ENCODE measurements at places on chromosomes 3 and 15. TPM values are rescaled to one million over a fixed set of nuclear protein-coding genes. Genes with fewer than 3 reads are reported as not detected.

DNA sequence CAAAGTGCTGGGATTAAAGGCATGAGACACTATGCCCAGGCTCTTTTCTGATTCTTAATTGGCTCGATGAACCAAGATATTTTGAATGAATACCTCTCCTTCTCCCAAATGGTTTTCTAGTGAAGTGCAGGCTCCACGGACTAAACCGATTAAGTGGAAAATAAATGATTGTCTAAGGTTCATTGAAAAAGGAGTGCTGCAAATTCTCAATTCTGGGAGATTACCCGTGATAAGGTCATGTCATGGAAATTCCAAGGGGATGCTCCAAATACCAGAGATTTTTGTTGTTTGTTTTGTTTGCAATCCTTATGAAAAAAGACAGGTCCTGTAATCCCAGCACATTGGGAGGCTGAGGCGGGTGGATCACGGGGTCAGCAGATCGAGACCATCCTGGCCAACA, 406.9 kb upstream of the TBL1XR1 start:
- H3K4me3 ChIP-seq = no peak overlapping the region
- no peaks in the 10 kb centered on the region for H3K27me3 ChIP-seq
- peaks cover 57% of the 10 kb centered on the region for H3K4me1 ChIP-seq
- peak overlapping the region; percentile 71 for H3K27ac ChIP-seq

DNA sequence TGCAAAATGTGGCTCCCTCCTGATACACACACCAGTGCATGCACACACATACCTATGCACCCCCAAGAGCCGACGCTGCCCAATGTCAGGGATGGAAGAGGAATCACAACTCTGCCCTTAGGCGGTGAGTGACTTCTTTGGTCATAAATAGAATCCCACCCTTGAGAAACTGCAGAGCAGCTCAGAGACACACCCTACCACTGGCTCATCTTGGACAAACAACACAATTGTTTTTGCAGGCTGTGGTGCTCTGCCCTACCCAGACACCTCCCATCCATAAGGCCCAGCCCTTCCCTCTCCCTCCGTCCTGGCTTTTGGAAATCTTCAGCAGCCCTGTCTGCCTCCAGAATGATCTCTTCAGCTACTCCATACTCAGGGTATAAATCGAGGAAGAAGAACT, 73.8 kb upstream of the HRH1 start:
- H3K27ac ChIP-seq = no peak overlapping the region
- no peaks in the 10 kb centered on the region for H3K36me3 ChIP-seq
- H3K4me3 ChIP-seq = no peak overlapping the region
- no peaks in the 10 kb centered on the region for H3K27me3 ChIP-seq
- no peaks in the 10 kb centered on the region for H3K4me1 ChIP-seq

GRCh38 chr3:196192036-196192523, 19.1 kb downstream of the ZDHHC19 start:
- H3K36me3 ChIP-seq = no peaks in the 10 kb centered on the region
- H3K27me3 ChIP-seq = no peaks in the 10 kb centered on the region
- peak overlapping the region; percentile 77 for H3K27ac ChIP-seq
- peak; percentile 34 for DNase-seq
- no peak overlapping the region for H3K4me3 ChIP-seq

DNA sequence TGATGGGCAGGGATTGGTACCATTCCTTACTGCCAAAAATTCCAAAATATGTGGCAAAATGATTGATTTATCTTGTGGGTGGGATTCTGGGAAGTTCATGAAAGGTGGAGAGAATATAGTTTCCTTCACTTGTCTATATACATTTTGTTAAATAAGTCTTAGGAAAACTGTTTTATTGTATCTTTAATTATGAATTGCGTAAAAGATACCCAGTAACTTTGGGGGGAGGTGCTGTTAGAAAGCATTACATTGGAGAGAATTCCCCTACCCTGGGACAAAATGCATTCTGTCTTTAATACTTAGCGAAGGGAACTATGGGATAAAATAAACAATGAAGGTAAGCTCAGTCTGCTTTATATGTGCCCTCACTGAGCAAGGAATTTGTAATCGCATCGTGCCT, 4.6 kb downstream of the SETD5 start:
- peaks cover 71% of the 10 kb centered on the region for H3K4me1 ChIP-seq
- no peaks in the 10 kb centered on the region for H3K27me3 ChIP-seq
- no peaks in the 10 kb centered on the region for H3K36me3 ChIP-seq
- H3K27ac ChIP-seq = peak overlapping the region; percentile 99

DNA sequence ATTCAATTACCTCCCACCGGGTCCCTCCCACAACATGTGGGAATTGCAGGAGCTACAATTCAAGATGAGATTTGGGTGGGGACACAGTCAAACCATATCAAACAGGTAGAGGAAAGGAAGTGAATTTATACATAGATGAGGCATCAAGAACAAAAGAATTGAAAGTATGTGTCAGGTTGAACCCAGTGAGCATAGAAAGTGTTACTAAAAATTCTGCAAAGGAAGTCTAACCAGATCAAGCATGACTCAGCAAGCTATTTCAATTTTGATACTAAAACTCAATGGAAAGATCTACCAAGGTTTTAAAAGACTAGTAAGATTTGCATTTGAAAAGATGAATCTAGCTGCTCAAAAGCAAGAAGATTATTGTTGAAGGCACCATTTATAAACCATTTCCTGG, 323.0 kb downstream of the ROBO2 start:
- no peak overlapping the region for H3K4me3 ChIP-seq
- H3K36me3 ChIP-seq = no peaks in the 10 kb centered on the region
- H3K27ac ChIP-seq = no peak overlapping the region
- no peaks in the 10 kb centered on the region for H3K4me1 ChIP-seq

GRCh38 chr3:40850861-40851260, 326.1 kb downstream of the ZNF621 start:
- no peak overlapping the region for H3K27ac ChIP-seq
- DNase-seq = no peak
- no peak overlapping the region for H3K4me3 ChIP-seq

SUSD5 gene
- total RNA-seq = 1.8 TPM

GRCh38 chr3:19046440-19046839, 101.9 kb upstream of the KCNH8 start:
- no peaks in the 10 kb centered on the region for H3K4me1 ChIP-seq
- no peaks in the 10 kb centered on the region for H3K27me3 ChIP-seq
- no peak overlapping the region for H3K27ac ChIP-seq
- DNase-seq = no peak
- no peaks in the 10 kb centered on the region for H3K36me3 ChIP-seq
- H3K4me3 ChIP-seq = no peak overlapping the region

PLSCR2 gene
- not detected for total RNA-seq

DNA sequence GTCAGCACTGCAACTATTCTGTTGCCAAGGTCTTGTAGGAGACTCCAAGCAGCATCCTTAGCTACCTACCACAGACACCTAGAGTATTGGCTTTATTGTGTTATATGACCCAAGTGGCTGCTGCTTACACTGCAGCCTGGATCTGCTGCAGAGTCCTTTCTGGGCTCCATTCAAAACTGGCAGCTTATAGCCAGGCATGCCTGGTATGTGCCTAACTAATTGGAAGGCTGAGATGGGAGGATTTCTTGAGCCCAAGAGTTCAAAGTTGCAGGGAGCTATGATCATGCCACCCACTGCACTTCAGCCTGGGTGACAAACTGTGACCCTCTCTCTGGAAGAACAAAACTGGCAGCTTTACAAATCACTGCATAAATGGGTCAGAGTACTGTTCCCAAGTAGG, 8.6 kb downstream of the NDUFB4 start:
- H3K4me1 ChIP-seq = peaks cover under 1% of the 10 kb centered on the region
- H3K36me3 ChIP-seq = no peaks in the 10 kb centered on the region
- DNase-seq = no peak
- H3K27ac ChIP-seq = no peak overlapping the region
- no peak overlapping the region for H3K4me3 ChIP-seq

- DNase-seq = no peak
- H3K4me3 ChIP-seq = no peak overlapping the region
Observed at GRCh38 chr15:45084163-45084562, 29.8 kb downstream of the DUOX2 start.

Measured in body of pancreas (tissue), 4 donors.